ENCODE measurements at places on chromosomes 16 and 17.
A peak's percentile ranks its signal among the peaks of the same experiment; 100 is the strongest.

DNA sequence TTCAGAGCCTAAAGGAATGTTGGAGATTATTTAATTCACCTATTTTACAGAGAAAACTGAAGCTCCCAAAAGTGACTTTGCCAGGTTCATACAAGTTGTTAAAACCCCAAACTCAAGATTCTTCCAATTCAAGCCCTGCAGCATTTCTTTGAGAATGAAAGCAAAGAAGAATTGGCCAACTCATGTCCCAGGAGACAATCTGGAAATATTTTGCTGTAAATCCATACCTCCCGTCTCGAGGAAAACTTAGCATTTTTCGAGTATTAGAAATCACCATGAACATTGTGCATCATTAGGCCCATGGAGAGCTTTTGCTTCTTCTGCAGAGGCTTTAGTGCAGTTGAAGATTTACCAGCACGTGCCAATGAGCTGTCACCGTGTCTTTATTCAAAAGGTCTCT, 176.4 kb upstream of the KCNJ16 start:
- no peak for DNase-seq

DNA sequence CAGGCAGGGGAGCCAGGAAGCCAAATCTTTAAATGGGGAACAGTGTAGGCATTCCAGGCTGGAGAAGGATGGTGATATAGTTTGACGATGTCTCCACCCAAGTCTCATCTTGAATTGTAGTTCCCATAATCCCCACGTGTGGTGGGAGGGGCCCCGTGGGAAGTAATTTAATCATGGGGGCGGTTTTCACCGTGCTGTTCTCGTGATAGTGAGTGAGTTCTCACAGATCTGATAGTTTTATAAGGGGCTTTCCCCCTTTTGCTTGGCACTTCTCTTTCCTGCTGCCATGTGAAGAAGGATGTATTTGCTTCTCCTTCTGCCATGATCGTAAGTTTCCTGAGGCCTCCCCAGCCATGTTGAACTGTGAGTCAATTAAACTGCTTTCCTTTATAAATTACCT, 28.8 kb downstream of the GINS3 start:
- DNase-seq, result no peak

- peak; percentile 31 for DNase-seq
Measured at GRCh38 chr17:74280093-74280513, 6.1 kb downstream of the DNAI2 start.

DNA sequence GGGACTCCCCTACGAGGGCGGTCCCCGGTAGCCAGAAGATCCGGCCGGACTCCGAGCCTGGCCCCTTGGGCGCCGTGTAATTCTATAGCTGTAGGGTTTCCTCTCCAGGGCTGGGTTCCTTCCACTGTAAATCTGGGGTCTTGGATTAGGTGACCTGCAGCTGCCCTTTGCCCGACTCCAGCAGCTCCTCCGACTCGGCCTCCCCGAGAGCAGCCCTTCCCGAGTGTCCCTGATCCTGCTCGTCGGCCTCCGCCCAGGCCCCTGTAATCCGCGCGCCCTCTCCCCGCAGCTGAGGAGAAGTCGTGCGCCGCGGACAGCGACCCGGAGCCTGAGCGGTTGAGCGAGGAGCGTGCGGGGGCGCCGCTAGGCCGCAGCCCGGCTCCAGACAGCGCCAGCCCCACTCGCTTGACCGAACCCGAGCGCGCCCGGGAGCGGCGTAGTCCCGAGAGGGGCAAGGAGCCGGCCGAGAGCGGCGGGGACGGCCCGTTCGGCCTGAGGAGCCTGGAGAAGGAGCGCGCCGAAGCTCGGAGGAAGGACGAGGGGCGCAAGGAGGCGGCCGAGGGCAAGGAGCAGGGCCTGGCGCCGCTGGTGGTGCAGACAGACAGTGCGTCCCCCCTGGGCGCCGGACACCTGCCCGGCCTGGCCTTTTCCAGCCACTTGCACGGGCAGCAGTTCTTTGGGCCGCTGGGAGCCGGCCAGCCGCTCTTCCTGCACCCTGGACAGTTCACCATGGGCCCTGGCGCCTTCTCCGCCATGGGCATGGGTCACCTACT, 5.5 kb downstream of the TBX2 start:
- DNase-seq, result no peak

DNA sequence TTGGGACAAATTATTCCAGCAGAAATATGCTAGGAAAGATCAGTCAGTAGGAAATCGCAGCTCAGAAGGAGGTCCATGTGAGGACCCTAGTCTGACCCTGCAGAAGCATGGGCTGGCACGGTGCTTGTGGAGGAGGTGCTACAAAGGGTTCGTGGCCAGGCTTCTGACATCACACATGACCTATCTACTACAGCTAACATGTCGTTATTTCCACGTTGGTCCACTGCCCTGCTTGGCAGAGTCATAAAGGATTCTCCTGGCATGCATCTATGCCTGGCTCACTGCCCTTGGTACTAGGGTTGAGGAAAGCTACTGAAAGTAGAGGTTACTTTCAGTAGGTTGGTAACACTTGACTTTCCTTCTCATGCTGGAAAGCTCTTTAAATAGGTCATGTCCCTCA, 118.1 kb upstream of the SHISA6 start:
- no peak for DNase-seq

GRCh38 chr17:72338847-72339790, 218.3 kb downstream of the SOX9 start:
- DNase-seq, result no peak

DNA sequence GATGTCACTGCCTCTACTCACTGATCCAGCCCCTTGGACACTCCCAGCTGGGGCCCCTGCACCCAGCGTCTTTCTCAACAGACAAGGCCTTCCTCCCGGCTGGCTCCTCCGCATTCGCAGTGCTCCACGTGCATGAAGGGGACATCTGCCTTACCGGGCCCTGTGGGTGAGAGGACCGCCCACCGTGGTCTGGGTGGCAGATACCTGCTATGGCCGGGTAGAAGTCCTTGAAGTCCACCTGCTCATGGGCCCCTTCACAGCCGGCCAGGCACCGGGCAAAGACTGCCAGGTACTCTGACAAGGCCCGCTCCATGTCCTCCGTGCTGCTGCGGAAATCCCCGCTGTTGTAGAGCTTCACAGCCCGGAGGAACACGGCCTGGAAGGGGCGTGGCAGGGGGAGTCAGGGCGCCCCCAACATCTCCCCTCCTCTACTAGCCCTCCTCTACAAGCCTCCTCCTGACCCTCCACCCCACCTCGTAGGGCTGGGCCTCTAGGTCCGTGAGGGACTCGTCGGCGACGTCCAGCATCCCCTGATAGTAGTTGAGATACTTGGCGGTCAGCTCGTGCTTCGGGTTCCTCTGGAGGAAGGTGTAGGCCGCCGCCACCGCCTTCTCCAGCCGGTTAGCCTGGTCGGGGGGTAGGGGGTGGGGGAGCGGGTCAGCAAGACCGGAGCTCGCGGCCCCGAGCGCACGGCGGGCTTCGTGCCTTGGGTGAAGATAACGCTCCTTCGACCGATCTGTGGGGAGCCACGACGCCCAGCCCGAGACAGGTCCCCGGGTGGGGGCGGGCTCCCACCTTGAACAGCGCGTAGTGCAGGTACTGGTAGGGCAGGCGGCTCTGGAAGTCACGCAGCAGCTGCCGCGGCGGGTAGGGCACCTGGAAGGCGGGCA, 845 bp downstream of the P3H4 start:
- DNase-seq, result no peak

DNA sequence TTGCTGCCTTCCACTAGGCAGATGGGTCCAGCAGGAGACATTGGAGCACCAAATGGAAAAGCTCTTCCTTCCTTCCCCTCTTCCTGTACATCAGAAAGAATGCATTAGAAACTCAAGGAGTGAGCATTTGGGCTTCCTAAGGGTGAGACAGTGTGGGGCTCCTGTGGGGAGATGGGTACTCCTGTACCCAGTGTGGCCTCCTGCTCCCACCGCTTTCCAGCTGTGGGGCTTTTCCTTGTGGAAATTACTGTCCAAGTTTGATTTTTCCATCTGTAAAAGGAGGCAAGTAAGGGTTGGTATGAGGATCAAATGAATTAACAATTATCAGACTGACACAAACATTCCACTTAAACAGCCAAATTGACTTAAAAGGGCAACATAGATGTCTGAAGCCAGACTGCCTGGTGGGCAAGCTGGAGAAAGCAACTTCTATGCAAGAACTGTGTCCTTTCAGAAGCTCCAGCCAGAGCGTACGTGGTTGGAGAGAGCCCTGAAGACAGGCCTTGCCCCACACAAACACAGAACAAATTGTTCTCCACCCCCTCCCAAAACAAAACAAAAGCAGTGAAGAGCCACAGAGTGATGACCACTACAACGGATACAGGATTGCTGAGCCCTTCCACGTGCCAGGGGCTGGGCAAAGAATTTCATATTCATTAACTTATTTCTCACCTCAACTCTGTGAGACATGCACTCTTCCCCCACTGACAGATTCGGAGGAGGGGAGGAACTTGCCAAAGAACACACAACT, 23.1 kb upstream of the ALDH3A1 start:
- no peak for DNase-seq

GRCh38 chr16:85806539-85806938, 7.0 kb downstream of the COX4I1 start:
- DNase-seq, result no peak

- DNase-seq, result no peak
Measured at GRCh38 chr17:19492141-19492540, 41.5 kb upstream of the SLC47A1 start.

- DNase-seq, result no peak
Measured at GRCh38 chr17:13537871-13538643, 63.7 kb downstream of the HS3ST3A1 start.

GRCh38 chr17:7549401-7550055, 670 bp downstream of the TNFSF12 start:
- peak; percentile 20 for DNase-seq

- DNase-seq, result no peak
Measured at GRCh38 chr17:67017910-67018309, 26.4 kb upstream of the CACNG1 start.

- DNase-seq, result no peak
Measured at GRCh38 chr16:68070806-68071517, 14.2 kb upstream of the NFATC3 start.

All from stimulated activated CD8-positive, alpha-beta memory T cell treated with anti-CD3 and anti-CD28 coated beads, Interleukin-7, amount 100 ng/mL, for 4 hours (primary cell).